ENCODE measurements at places on chromosomes 6 and 20.
A peak's percentile ranks its signal among the peaks of the same experiment; 100 is the strongest.

DNA sequence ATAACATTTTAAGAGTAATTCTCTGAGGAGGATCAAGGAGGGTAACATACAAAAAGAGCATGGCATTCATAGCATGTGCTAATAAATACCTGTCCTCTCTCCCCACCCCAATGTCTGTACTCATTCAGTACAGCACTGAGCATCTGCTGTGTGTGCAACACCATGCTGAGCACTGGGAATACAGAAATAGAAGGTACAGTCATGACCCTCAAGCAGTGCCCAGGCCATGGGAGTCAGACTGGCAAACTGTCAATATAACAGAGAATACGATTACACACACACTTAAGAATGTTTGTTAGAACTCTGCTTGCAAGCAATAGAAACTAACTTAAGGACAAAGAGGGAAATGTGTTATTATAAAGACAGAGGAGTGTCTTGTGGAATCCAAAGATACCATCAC is 24.7 kb upstream of the ZFAND3 start:
- DNase-seq = no peak

DNA sequence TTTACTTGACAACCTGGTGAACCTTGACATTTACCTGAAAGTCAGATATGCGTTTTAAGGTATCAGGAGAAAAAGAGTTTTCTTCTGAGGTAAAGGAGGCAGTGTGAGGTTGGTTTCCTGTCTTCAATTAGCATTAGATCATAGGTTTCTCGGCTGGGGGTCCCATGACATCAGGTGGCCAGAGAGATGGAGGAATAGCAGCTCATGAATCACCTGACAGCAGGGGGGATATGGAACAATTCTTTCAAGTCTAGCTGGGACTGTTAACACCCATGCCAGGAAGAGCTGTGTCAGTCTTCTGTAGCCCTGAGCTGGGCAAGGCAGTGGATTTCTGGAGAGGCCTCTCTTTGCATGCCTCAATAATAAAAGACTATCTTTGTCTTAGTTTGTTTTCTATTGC is 108.0 kb upstream of the TMEM170B start:
- DNase-seq = no peak

- DNase-seq = no peak
Observed at GRCh38 chr6:26217714-26218075, 130.5 kb downstream of the HFE start.

- DNase-seq = no peak
Observed at GRCh38 chr20:63509088-63509564, 10.2 kb upstream of the EEF1A2 start.

GRCh38 chr6:139940741-139941729 is 566.6 kb upstream of the CITED2 start:
- DNase-seq = no peak

- no peak for DNase-seq
Observed at GRCh38 chr20:36184816-36185776, 30.6 kb downstream of the EPB41L1 start.

GRCh38 chr6:53369876-53370515 is 21.2 kb upstream of the ELOVL5 start:
- no peak for DNase-seq

DNA sequence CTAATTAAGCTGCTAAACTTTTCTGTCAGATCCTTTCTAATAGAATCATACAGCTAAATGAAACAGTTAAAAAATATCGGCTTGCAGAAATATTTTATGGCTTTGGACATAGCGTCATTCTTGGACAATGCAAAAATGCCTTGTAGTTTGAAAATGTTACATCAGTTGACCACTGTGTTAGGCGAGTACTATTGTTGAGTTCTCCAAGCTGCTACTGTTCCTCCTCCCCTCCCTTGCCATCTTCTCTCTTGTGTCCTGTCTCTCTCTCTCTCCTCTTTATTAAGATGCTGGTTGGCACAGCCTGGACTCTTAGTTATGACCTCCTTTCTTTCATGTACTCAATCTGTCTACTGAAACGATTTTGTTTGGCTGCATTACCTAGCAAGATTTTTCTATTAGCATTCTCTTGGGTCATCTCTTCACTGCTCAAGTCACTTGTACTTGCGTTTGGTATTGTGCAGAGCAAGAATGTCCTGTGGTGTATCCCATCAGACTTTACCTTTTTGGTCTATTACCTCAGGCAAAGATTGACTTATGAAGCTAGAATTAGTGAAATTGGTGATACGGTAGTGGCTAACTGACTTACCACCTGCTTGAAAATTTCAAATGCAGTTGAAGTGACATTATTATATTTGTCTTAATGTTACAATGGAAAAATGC is 127.9 kb downstream of the FARS2 start:
- DNase-seq = no peak

GRCh38 chr6:11064836-11065235 is 20.7 kb upstream of the ELOVL2 start:
- no peak for DNase-seq

- no peak for DNase-seq
Observed at GRCh38 chr6:124560873-124561567, 401.2 kb upstream of the RNF217 start.

- DNase-seq = peak; percentile 70
Observed at GRCh38 chr6:18122128-18123093, at the start of gene NHLRC1. NHLRC1 (minus strand) TSS chr6:18122677; CDS start chr6:18122606, 71 bp downstream.

DNA sequence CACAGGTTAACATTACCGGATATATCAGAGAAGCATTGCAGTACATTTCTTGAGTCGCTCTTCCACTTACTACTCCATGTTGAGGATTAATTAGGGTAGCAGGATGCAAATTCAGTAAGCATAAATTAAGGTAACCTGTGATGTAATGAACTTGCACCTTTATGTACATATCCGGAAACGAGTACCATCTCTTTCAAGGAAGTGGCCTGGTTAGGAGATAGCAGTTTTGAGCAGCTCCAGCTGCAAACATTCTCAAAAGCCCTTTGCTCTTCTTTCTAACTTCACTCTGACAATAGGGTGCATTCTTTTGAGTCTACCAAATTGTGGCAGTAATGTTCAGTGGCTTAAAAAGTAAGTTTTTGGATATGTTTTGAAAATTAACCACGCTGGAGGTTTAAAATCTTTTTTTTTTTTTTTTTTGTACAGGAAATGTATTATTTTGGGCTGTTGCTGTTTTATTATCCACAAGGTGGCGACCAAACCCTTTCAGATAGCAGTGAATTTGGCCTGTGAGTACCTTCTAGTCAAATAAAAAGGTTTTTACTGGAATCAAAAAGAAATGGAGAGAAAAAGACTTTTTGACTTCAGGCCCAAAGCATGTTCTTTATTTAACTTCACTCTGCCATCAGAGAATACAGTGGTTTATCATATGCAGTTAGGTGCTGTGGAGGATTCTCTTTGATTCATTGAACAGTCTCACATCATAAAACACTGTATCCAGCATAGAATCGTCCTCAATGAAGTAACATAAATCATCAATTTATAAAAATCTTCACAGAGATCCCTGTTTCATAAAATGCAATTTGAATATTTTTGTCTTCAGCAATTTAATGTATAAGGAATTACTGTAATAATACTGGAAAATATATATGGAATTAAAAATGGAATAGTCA is 8.9 kb downstream of the FAM217B start:
- DNase-seq = no peak

- DNase-seq = no peak
Observed at GRCh38 chr6:143252961-143253360, 192.3 kb downstream of the AIG1 start.

DNA sequence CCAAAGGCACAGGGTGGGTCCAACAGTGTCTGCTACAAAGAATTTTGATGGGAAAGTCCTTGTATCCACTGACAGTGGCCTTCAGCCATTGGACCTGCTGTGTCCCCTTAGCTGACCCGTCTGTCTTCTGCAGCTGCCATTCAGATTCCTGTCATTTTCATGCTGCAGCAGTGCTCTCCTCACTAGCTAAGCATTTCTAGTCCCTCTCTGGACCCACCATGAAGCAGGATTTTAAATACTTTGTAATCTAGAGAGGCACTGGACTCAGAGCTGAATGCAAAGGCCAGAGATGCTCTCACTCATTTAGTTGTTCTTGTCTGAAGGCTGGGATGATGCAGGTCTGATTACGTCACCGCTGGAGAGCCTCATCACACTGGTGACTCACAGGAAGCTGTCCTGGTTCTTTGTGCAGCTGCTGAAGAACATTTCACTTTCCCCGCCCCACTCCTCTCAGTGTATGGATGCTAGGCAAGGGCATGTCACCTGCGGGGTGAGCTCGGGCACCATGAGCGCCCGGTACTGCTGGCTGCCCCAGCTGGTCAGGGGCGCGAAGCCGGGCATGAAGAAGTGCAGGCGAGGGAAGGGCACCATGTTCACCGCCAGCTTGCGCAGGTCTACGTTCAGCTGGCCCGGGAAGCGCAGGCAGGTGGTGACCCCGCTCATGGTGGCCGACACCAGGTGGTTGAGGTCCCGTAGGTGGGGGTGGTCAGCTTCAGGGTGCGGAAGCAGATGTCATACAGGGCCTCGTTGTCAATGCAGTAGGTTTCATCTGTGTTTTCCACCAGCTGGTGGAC is 19.4 kb upstream of the TUBB2A start:
- DNase-seq = no peak

DNA sequence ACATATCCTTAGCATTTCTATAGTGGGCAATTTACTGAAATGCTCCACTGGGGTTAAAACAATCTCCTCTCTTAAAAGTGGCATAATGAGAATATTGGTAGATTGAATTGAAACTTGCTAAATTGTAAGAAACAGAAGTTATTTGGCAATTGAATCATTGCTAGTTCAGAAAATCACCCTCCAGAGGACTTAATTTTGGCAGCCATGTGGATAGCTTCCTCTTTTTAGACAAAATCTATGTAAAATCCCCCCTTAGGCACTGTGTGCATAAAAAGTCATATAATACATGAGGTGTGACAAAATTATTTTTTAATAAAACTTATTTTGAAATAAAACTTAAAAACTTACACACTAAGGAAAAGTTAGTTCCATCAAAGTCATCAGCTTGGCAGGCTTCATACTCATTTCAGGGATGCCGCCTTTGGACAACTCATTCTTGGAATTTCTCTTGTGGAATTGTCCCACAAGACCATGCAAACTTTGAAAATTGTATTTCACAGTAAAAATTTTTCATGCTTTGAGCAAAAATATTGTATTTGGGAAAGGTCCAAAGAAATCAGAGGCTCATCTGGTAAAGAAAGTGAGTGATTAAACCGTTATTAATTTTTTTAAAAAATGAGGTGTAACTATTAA is 473.0 kb downstream of the BCKDHB start:
- DNase-seq = no peak

- DNase-seq = no peak
Observed at GRCh38 chr20:44796758-44797457, 13.4 kb downstream of the RIMS4 start.

DNA sequence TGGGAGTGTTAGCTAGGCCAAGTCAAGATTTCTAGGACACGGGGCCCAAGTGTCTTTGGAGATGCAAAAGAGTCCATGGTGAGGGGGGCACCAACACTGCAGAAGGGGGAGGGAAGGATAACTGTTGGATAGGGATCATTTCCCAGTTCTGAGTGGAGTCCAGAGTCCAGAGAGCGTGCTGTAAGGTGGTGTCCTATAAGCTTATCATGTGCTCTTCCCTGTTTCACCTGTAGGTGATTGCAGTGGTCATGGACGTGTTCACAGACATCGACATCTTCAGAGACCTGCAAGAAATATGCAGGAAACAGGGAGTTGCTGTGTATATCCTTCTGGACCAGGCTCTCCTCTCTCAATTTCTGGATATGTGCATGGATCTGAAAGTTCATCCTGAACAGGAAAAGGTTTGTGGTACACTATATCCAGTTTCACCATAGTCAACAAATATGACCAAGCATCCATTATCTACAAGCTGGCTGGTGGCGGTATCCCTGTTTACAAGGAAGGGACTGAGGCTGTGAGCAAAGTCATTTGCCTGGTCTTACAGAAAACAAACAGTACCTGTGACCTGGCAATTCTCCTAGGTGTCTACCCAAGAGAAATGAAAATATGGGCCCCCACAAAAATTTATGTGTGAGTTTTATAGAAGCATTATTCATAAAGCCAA is 15.6 kb downstream of the FAM83D start:
- no peak for DNase-seq

- peak; percentile 61 for DNase-seq
Observed at GRCh38 chr6:128519931-128520435, 416 bp downstream of the PTPRK start.

GRCh38 chr20:38000293-38000692 is 33.0 kb downstream of the TTI1 start:
- no peak for DNase-seq

DNA sequence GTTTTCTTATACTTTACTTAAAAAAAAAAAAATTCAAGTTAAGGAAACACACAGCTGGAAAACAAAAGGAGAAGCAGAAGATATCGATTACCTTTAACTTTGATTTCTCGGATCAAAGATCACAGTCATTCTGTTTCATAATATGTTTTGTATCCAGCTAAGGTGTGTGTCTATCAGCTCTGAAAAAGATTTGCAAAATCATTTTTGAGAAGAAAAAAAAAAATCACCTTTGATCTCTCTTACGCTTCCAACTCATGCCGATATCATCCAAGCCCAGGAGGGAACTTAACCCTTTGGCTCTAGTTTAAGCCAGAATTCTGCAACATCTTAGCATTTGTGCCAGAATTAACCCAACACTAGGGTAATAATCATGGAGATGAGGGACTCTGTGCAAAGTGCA is 144.0 kb downstream of the NFATC2 start:
- no peak for DNase-seq

- no peak for DNase-seq
Observed at GRCh38 chr6:24743944-24744335, 25.0 kb upstream of the C6orf62 start.

DNA sequence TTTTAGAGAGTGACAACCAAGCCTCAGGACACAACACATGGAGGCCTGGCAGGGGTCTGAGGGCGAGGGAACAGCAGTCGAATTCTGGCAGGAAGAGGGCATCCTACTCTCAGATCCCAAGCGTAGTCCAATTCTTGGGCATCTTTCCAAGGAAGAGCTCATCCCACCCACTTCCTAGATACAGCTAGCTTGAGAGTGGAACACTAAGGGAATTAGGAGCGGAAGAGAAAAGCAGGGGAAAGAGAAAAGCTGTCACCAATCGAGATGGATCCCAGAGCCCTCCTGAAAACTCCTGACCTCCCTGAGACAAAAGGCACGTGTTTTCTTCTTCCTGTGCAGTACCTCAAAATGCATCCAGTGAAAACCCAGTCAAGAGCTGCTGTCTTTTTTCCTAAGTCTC is 67.1 kb downstream of the GFOD1 start:
- no peak for DNase-seq

DNA sequence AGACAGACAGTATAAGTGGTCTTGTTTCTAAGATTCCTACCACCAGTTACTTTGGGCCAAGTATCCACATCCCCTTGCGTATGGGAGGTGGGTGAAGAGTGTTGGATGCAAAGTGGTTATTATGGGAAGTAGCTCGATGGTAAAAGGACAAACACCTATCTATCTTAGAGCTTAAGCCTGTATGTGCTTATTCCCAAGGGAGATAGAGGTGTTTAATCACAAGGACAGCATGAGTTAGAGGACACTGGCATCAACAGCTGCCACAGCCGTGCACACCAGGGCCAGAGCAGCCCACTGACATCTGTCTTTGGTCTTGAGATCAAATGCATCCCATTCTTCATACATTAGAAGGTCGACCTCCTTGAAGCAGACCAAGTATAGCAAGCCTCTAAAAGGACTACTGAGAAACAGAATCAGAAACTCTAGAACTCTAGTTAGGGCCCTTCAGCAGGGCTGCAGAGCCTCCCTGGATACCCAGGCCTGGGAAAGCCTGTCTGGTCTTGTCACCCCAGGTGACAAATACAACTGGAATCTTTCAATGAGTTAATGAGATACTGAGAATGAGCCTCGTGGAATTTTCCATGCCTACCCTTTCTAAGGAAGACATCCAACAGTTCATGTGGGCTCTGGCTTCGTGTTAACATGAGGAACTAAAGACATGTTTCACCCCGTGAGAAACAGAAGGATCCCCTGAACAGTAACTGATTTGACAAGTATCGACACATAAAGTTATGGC is 28.7 kb downstream of the TXNDC5 start:
- no peak for DNase-seq

GRCh38 chr6:84687431-84687830 is 77.0 kb downstream of the TBX18 start:
- DNase-seq = no peak

Data from activated T-cell treated with anti-CD3 and anti-CD28 coated beads, Interleukin-2, amount 50 U/mL, for 1 hour (primary cell).